Fibroblast of the aortic adventitia (primary cell): ENCODE measurements at places on chromosomes 3 and 15. TPM values are rescaled to one million over a fixed set of nuclear protein-coding genes. Genes with fewer than 3 reads are reported as not detected.

OXTR gene
- total RNA-seq = 6.1 and 7.0 TPM in 2 replicates

ISLR2 gene
- total RNA-seq = 0.36 and 0.90 TPM in 2 replicates

RTP1 gene
- not detected in 2 replicates for total RNA-seq

TGM5 gene
- not detected in 2 replicates for total RNA-seq

GOLGA6B gene
- not detected in 2 replicates for total RNA-seq

NPTN gene
- 55.4 and 72.6 TPM in 2 replicates for total RNA-seq

CSPG4 gene
- total RNA-seq = 12.0 and 27.8 TPM in 2 replicates

DNA sequence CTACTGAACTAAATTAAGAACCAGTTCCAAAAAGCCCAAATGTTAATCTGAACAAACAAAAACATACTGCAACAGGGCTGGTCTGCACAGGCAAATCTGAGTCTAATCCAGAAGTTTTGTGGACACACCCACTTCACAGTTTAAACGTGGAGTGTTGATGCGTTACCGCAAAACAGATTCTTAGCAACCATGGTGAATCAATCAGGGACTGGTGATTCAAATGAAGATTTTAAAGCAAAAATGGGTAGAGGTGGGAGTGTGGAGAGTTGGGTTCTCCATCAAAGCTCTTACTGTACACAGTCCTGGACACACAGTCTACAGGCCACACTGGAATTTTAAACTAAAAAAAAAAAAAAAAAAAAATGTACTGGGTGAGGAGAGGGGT, 5.2 kb downstream of the ANXA2 start:
- peak; percentile 83 for DNase-seq

DNA sequence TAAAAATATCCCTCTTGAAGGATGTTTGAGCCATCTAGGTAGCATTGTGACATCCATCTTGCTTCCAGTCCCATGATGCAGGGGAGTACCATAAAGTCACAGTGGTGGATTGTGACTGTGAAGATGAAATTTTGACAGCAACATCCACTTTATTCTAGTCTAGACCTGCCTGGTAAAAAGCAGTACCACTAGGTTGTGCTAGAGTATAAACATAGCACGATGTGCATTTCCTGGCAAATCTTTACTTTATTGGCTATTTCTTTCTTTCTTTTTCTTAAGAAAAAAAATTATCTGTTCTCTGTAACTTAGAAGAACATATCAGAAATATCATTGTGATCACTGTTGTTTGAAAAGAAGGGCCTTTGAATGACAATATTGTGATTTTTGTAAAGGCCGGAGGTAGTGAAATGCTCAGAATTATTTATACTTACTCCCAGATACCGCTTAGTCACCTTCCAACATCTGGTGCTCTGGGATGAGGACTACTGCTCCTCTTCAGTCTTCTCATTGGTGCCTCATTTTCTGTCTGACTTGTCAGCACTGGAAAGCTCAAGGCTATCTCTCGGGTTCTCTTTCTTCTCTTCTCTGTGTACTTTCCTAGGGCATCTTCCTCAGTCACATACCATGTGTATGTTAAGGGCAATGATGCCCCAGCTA, 35.6 kb downstream of the AGBL1 start:
- peak; percentile 4 for DNase-seq

- no peak for DNase-seq
Observed at GRCh38 chr3:72332689-72333088, 515.6 kb downstream of the SHQ1 start.

GRCh38 chr3:148203297-148204010, 494.2 kb upstream of the AGTR1 start:
- peak; percentile 42 for DNase-seq

- peak; percentile 60 for DNase-seq
Observed at GRCh38 chr3:146783446-146783845, 178.3 kb upstream of the PLSCR5 start.

DNA sequence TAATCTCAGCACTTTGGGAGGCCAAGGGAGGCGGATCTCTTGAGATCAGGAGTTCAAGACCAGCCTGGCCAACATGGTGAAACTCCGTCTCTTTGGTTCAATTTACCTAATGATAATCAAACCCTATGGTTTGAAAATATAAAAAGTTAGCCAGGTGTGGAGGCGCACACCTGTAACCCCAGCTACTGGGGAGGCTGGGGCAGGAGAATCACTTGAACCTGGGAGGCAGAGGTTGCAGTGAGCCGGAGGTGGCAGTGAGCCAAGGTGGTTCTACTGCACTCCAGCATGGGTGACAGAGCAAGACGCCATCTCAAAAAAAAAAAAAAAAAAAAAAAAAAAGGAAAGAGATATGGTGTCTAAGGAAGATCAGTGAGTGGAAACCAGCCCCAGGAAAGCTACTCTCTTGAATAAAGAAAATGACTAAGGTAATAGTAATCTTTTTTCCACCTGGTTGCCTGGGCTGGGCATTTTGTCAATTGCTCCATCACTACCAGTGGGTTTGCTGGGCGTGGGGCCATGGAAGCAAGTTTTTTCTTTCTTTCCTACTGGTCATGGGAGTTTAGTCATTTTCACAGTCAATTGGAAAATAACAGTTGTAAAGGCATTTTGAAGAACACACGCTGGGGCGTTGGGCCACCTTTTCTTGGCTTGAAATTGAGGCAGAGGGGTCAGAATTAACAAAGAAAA, 387.6 kb upstream of the RGMA start:
- DNase-seq = no peak

DNA sequence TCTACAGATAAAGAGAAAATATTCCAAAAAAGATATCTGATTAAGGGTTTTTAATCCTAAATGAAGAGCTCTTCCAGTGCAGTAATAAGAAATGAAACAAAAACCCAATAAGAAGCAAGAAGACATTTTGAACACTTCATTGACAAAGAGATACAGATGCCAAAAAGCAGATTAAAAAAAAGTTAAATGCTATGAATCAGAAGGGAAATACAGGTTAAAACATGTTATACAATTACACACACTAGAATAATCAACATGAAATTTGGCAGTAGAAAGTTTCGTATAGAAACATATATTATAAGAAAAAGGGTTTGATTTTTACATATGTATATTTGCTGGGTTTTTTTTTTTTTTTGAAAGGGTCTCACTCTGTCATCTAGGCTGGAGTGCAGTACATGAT, 135.0 kb downstream of the ROBO1 start:
- DNase-seq = no peak

GRCh38 chr3:86774082-86774691, 216.8 kb downstream of the VGLL3 start:
- peak; percentile 78 for DNase-seq

DNA sequence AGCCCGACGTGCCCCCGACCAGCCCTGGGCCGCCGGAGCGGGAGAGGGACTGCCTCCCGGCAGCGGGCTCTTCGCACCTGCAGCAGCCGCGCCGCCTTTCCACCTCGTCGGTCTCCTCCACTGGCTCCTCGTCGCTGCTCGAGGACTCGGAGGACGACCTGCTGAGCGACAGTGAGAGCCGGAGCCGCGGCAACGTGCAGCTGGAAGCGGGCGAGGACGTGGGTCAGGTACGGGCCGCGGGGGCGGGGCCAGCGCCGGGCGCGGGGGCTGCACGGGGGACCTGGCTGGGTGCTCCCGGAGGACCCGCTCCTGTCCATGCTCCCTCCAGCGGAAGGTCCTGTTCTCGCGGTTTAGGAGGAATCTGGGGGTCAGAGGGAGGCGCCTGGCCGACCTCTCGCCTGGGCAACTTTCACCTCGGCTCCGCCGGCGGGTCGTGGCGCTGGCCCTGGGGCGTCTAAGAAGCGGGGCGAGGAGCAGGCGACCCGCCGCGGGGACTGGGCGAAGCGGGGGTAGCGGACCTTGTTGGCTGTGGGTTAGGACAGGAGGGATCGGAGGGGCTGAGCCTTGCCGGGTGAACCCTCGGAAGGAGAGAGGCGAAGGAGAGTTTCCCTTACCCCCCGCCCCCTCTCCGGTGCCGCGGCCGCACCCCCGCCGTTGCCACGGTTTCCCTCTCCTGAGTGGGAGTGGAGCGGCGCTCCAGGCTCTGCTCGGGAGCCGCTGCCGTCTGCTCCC, 682 bp downstream of the ITPKA start:
- DNase-seq = no peak

DNA sequence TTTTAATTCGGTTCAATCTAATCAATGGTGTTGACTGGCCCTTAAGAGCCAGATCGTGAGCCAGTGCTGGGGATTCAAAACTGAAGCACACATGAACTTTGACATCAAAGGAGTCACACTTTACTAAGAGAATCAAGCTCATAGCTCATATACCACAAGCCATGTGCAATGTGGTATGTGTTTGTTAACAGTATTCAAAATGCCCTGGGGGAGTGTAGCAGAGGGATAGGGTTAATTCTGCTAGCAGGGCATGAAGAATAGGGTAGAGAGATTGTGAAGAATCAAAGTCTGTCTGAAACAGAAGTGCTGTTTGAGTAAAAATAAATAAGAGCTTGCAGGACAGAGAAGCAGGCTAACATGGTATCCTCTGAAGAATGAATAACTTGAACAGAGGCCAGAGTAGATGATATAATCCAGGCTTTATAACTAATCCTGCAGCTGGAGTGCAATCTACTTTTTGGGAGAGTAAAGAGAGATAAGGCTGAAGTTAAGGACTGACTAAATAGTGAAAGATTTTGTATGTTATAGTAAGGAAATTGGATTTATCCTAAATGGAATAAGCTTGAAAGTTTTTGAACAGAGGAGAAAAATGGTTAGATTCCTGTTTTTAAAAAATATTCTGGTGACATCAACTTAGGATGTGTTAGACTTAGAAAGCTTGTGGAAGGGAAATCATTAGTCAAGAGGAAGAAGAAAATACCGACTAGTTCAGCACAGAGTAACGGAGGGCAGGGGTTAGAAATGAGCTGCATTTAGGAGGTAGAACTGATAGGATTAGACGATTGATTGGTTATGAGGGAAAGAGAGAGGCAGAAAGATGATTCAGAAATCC, 292.0 kb downstream of the NFKBIZ start:
- DNase-seq = peak; percentile 90
